Epithelial cell of proximal tubule (primary cell): ENCODE measurements at places on chromosomes 6 and 20.
A peak's percentile ranks its signal among the peaks of the same experiment; 100 is the strongest.

DNA sequence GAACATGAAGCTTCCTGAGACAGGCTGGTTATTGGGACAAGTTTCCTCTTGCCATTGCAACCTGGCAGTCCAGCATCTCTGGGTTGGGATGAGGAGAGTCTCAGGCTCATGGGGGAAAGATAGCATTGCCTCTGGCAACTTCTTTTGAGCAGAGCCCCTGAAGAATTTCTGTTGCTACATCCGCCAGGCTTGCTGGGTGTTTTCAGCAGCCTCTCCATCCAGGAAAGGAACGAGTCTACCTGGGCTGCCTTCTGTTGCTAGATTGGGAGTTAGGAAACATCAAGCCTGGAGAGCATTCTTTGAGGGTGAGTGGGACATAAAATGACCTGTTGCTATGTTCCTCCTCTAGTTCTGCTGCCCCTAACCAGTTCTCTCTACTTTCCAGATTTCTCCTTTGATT is 313.5 kb downstream of the RFPL4B start:
- DNase-seq: no peak

DNA sequence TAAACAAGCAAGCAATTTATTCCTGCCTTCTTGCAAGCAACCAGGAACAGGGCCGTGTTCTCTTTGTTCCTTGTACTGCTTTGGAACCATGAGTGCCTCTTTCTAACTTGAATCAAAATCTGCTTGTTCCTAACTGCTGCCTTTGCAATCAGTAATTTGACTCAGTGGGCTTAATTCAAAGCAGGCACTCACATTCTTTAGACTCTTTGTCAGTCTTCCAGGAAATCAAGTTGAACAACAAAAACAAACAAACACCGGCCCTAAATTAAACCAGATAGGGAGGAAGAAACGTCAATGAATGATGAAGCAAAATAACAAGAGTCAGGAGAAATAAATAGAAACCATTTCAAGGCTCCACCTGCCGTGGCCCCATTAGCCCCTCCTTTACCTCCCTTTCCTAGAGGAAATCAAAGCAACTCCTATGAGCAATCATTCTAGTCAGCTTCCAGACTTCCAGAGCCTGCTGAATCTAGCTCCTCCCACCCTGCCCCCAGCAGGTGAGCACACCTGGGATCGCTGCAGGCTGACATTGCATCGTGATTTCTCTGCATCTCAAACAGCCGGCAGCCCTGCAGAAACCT is 582.2 kb upstream of the FLRT3 start:
- no peak for DNase-seq

GRCh38 chr20:36950414-36951197 is 902 bp downstream of the SAMHD1 start:
- DNase-seq: no peak

DNA sequence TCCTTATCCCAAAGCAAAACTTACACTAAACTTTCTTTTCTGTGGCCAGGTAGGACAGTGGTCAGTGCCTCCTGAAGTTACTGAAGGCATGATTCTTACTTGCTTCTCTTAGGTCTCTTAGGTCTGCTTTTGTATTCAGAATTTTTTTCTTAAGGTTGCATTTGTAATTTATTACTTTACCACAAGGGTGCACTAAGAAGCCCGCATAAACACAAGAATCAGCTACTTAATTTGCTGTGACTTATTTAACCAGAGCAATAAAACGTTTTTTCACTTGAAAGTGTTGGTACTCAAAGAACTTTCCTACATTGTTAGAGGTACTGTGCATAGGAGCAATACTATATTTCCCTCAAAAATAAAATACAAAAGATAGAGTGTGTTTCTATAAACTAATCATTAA is 75.4 kb upstream of the LAMA2 start:
- DNase-seq: peak; percentile 9

DNA sequence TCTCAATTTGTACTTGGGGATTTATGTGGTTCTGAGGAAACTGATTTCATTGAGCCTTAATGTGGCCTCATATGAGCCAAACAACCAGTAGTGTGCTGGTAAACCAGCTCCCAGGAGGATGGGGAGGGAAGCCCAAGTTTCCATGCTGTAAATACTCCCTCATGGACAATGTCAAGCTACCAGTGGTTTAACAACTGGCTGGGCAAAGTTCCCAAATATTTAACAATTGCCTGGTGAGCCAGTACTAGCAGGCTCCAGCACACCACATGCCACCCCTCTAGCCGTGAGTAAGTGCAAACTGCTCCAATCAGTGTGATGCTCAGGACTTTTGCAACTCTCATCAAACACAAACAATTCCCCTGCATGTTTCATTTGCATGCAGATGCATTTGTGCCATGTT is 19.2 kb upstream of the CDKN1A start:
- no peak for DNase-seq

GRCh38 chr6:13851330-13851729 is 37.0 kb upstream of the MCUR1 start:
- no peak for DNase-seq

DNA sequence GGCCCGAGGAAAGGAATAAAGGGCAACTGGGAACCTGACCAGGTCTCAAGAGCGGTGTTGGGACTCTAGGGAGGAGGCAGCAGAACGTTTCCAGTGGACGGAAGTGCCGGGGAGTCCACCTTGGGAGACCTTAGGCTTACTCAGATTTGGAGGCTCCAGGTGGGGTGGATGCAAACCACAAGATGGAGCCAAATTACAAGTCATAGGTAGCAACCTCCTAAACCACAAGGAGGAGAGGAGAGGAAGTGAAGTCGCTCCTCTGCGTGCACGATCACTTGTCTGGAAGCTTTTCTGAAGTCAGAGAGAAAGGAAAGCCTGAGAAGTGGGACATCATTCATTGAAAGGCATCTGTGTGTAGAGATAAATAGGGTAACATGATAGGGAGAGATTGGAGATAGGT is 9.3 kb downstream of the HLA-DOA start:
- DNase-seq: no peak

DNA sequence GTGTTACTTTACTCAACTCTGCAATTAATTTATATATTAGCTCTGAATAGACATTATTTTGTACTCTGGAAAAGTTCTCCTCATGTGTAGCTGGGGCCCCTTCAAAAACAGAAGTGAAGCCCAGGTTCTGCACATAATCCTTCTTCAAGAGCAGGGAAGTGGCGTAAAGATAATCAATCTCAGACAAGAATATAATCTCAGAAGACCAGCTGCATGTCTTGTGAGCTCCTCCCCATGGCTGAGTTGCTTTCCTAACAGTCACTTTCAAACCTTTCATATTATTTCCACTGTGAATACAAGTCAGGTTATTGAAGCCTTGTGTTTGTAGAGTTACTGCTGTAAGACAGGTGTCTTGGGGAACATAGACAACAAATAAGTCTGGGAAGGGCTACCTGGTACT is 691.9 kb downstream of the RFPL4B start:
- DNase-seq: no peak
